Cardiac septum (tissue), 1 donor: ENCODE measurements at places on chromosomes 13 and 19. TPM values are rescaled to one million over a fixed set of nuclear protein-coding genes. Genes with fewer than 3 reads are reported as not detected.

The MYBPC2 gene
- total RNA-seq, result not detected

The DMWD gene
- total RNA-seq, result 120 TPM

The SERPINE3 gene
- not detected for total RNA-seq

The CGB8 gene
- not detected for total RNA-seq

The TLE2 gene
- total RNA-seq, result 48.0 TPM

The CDK8 gene
- 12.4 TPM for total RNA-seq

DNA sequence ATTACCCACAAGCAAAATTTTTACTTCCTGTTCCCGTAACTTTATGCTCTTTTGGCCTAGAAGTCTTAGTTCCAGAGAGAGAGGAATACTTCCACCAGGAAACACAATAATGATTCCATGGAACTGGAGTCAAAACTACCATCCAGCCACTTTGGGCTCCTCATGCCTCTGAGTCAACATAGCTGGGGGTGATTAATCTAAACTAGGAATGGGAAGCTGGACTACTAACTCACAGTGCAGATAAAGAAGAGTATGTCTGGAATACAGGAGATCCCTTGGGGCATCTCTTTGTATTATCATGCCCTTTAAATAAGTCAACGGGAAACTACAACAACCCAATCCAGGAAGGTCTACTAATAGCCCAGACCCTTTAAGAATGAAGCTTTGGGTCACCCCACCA, 8.9 kb upstream of the ELF1 start:
- no peak for DNase-seq

DNA sequence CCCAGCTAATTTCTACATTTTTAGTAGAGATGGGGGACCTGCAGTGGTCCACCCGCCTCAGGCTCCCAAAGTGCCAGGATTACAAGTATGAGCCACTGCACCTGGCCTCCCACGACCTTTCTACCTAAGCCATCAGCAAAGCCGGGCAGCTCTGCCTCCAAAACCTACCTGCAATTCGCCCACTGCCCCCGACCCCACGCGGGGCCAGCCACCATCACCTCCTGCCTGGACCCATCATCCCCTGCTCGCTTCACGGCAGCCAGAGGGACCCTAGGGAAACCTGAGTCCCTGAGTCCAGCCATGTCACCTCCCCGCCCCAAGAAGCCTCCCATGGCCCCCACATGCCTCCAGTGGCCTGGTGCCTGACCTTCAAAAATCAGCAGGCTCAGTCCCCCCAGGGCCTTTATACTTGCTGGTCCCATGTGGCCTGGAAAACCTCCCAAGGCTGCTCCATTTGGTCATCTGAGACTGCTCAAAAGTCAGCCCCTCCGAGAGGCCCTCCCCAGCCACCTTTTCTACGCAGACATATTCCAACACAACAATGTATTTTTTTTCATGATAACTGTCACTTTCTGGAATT, 12.1 kb downstream of the ERCC2 start:
- no peak for DNase-seq

DNA sequence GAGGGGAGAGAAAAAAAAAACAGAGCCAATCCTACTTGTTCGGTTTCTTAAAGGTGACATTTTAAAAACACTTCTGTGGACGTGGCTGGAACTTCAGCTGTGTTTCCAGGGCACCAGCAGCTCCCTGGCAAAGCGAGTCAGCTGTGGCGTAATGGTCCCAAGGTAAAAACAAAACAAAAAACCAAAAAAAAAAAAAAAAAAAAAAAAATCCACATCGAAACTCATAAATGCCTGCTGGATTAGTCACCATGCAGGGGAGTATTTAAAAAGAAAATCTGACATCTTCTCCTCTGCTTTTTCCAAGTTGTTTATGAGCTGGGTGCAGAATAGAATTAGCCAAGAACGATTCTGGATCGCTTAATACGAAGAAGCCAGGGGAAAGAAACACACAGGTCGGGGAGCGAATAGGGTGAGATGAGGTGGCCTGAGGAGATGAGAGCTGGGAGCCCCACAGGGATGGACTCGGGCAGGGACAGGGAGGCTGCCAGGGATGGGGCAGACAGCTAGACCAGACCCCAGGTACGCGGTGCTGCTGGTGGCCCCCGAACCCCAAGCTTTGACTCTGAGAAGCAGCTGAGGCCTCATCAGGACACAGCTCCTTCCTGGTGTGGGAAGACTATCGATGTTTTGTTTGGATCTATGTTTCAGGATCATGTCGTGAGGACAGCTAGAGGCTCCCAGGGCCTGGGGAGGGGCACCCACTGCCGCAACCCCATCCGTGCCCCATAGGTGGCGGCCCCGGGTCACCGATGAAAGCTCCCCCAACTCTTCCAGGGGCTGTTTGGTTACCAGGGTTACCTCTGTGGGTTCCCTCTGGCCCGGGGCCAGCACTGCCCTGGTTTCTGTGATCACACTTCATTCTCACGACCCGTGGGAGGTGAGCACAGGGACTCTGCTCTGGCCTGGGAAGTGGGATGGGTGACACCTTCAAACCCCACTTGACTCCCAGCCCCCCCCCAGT, 3.1 kb upstream of the CTXN1 start:
- DNase-seq, result no peak

- DNase-seq, result no peak
Measured at GRCh38 chr19:11100049-11100448, 10.8 kb downstream of the LDLR start.

- no peak for DNase-seq
Measured at GRCh38 chr19:24098359-24098758, 11.4 kb downstream of the ZNF254 start.

DNA sequence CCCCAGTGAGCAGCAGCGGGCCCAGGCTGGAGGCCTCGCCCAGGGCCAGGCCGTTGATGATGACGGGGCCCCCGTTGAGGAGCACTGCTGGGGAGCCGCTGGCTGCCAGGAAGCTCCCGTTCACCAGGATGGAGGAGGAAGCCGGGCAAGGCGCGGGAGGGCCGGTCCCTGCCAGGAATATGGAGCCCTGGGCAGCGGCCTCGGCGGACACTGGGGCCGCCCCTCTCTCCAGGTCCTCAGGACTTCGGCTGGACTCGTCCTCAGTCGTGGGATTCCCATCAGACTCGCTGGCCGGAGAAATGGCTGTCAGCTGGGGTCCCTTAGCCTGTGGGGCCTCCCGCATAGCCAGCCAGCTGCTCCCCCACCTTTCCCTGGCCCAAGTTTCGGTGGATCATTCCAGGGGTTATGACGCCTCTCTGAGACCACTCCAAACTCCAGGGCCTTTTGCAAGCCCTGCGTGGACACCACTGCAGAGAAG, 2.1 kb downstream of the SIX5 start:
- peak; percentile 76 for DNase-seq

DNA sequence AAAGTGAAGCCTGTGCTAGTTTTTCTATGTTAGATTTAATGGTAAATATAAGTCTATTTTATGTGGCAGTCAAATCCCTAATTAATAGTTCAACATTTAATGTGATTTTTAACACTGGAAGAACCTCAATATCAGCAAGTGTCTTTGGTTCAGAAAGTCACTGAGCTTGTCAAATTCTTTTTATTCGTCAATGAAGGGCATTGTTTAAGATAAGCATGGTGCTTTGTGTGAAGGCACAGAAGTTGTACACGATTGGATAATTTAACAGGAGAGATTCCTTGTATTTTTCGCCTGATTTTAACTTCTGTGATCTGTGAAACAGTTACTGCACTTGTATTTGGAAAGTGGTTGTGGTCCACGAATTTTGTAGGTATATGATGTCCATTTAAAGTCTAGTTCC, 30.2 kb upstream of the RB1 start:
- no peak for DNase-seq

GRCh38 chr19:16034958-16035560, 41.2 kb upstream of the TPM4 start:
- no peak for DNase-seq

- DNase-seq, result no peak
Measured at GRCh38 chr19:1396019-1396767, 5.1 kb downstream of the GAMT start.

- no peak for DNase-seq
Measured at GRCh38 chr19:46926170-46927071, 65.6 kb downstream of the ARHGAP35 start.

DNA sequence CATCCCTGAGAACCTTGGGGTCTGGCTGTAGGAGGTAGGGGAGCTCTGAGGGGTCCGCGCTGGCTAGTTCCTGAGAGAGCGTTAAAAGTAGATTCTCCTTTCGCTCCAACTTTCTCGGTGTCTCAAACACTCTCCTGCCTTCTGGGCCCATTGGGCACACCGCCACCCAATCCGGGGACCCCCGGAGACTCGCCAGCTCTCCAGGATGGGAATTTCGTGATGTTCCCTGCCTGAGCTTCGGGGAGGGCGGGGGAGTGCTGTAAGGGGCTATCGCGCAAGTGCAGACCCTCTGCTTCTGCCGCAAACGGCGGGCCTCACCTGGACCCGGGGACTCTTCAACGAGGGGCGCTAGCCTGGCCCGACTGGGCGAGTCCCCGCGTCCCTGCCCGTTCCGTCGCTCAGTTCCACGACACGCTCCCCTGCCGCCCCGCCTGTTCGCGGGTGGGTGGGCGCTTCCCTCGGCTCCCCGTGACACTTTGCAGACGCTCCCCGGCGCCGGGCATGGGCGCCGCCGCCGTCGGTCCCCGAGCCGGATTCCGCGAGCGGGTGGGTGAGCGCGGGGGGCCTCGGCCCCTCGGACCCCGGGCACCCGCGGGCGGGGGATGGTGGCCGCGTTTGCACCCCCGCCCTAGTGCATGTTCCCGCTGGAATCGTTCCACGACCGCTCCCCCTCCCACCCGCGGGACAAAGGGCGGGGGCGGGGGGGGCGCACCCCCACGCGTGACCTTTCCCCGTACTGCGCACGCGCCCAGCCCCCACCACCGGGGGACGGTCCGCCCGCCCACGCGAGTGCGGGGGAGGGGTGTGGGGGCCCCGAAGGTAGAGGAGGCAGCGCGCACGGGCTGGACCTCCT, at the start of gene CCDC106:
Gene CCDC106 (plus strand): TSS at position 481 of the 853 bp plus-strand sequence. CDS start 835 bp downstream, outside the sequence.
- DNase-seq, result no peak

DNA sequence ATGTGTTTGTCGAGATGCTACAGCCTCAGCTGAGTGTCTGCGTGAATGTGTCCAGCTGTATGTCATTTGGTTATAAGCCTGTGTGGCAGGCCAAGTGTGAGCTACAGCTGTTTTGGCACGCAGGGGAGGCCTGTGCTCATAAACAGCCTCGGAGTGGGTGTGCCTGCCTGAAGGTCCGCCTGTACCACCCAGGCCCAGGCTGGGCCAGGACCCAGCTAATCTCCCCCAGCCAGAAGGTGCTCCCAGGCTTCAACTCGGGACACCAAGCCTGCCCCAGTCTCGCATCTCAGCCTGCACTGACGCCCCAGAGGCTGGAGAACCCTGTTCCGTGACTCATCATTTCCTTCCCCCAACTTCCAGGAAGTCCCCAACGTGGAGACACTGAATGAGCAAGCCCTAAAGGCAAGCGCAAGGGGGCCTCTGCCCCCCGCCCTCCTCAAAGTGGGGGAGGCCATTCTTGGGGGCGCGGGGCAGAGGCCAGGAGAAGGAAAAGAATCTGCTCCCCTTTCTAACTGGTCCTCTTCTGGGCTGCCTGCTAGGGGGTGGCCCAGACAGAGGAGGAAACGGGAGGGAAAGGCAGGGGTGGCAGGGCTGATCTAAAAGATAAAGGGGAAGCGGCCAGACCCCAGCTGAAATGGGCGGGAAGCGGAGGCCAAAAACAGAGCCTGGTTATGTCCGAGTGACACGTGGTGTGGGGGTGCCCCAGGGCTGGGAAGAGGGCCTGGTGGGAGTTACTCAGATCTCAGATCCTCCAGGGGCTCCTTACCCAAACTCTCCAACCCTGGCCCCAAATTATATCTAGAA, 2.0 kb downstream of the SLC1A5 start:
- peak; percentile 90 for DNase-seq

GRCh38 chr19:12331211-12331941, 2.1 kb downstream of the ZNF563 start:
- DNase-seq, result no peak

GRCh38 chr13:64278493-64278892, 2862.8 kb upstream of the PCDH20 start:
- DNase-seq, result no peak

DNA sequence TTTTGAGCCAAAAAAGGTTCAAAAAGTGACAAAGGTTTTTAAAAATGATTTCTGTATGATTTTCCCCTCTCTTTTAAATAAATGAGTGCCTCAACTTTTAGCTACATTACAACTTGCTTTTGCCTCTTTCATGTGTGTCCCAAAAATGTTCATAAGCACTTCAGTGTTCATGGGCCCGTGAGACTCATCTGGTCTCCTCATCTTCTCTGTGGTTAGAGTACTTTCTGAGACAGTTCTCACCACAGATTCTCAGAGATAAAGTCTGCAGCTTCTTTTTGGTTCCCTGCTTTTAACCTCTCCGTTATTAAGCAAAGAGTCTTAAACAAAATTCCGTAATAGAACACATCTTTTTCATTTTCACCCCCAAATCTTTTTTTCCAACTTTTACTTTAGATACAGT, 156.9 kb downstream of the DLEU7 start:
- DNase-seq, result no peak

DNA sequence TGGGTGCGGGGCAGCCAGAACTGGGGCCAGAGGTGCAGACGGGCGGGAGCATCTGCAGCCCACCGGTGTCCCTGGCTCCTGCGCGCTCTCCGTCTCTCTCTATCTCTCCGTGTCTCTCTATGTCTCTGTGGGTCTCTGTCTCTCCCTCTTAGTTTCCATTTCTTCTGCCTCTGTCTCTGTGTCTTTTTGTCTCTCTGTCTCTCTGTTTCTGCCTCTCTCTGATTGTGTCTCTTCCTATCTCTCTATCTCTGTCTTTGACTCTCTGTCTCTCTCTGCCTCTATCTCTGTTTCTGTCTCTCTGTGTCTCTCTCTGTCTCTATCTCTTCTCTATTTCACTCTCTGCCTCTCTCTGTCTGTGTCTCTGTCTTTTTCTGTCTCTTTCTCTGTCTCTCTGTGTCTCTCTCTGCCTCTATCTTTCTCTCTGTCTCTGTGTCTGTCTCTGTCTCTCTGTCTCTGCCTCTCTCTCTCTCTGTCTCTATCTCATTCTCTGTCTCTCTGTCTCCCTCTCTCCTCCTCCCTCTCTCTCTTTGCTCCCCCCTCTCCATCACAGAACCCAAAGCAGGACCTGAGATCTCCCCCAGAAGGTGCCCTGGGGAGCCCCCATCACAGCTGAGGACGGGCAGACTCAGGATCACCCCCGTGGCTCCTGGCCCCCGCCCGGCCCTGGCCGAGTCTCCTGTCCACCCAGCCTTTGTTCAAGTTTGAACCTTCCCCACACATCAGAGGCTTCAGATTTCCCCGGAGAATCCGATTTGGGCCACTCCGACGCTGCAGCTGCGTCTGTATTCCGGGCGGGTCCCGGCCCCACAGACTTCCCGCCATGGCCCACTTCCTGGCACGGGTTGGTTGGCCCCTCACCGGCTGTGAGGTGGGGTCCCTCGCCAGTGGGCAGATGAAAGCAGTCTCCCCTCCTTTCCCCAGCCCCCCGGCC, 48.6 kb upstream of the TCF3 start:
- no peak for DNase-seq

GRCh38 chr19:3420244-3420755, 53.9 kb downstream of the NFIC start:
- DNase-seq, result no peak

GRCh38 chr13:28606466-28606865, 52.5 kb upstream of the POMP start:
- DNase-seq, result no peak

GRCh38 chr13:70408865-70409264, 300.6 kb upstream of the KLHL1 start:
- DNase-seq, result no peak

- DNase-seq, result no peak
Measured at GRCh38 chr19:11242025-11242424, 2.6 kb downstream of the ANGPTL8 start.
